ENCODE measurements at places on chromosomes 4 and X. TPM values are rescaled to one million over a fixed set of nuclear protein-coding genes. Genes with fewer than 3 reads are reported as not detected.

The SEPSECS gene
- total RNA-seq = 8.8 TPM

GRCh38 chrX:134682081-134682480, 23.8 kb upstream of the PLAC1 start:
- no peak for DNase-seq

DNA sequence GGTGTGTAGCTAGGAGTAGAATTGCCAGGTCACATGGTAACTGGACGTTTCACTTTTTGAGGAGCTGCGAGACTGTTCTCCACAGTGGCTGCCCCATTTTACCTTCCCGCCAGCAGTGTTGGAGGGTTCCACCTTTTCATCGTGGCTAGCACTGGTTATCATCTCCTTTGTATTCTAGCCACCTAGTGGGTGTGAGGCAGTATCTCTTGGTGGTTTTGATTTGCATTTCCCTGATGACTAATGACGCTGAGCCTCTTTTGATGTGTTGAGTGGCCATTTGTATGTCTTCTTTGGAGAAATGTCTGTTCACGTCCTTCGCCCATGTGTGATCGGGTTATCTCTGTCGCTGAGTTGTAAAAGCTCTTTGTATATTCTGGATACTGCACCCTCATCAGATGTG, 10.6 kb downstream of the ABCD1 start:
- DNase-seq = no peak

- DNase-seq = no peak
Observed at GRCh38 chr4:154457471-154457870, 34.1 kb downstream of the DCHS2 start.

The TCEANC gene
- total RNA-seq = 3.1 TPM

GRCh38 chrX:130299279-130300009, 30.7 kb upstream of the ZNF280C start:
- DNase-seq = peak; percentile 28

DNA sequence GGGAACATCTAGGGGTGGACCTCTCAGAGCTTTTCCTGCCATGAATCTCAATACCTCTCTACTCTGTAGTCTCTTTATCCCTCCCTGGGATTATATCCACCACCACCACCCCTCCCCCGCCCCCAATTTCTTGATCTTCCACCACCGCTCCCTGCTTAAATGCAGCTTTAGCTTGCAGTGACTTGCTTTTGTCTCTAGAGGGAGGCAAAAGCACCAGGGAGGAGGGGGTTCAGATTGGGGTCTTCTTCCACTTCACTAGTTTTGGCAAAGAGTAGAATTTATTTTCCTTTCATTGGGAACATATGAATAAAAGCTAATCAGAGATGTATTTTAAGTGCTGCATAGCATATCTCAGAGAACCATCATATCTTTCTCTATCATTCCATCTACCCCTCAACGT, 5.5 kb downstream of the ARHGAP36 start:
- no peak for DNase-seq

GRCh38 chr4:7536876-7537275, 102.1 kb upstream of the PSAPL1 start:
- no peak for DNase-seq

The ZNF595 gene
- total RNA-seq = 27.2 TPM

- no peak for DNase-seq
Observed at GRCh38 chr4:3341760-3342159, 48.9 kb downstream of the RGS12 start.

- DNase-seq = peak; percentile 20
Observed at GRCh38 chr4:140726776-140727500, 29.2 kb downstream of the TBC1D9 start.

The SYP gene
- 5.4 TPM for total RNA-seq

The TXK gene
- total RNA-seq = 1.3 TPM

- no peak for DNase-seq
Observed at GRCh38 chrX:45537936-45538335, 337.3 kb upstream of the DIPK2B start.

The PAQR3 gene
- 3.9 TPM for total RNA-seq

The FMR1NB gene
- not detected for total RNA-seq

DNA sequence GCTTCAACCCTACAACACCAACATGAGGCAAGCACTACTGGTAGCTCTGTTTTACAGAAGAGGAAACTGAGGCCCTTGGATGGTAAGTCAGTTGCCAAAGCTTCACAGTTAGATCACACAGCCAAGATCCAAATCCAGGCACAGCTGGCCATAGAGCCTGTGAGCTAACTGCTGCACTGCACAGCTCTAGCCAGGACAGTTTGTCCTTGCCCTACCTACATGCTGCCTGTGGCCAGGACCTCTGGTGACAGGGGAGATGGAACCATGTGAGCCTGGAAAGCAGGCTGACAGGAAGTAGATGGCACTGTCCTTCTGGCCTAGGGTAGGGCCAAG, 257.8 kb downstream of the FBXW7 start:
- no peak for DNase-seq

The RHOXF2 gene
- not detected for total RNA-seq

DNA sequence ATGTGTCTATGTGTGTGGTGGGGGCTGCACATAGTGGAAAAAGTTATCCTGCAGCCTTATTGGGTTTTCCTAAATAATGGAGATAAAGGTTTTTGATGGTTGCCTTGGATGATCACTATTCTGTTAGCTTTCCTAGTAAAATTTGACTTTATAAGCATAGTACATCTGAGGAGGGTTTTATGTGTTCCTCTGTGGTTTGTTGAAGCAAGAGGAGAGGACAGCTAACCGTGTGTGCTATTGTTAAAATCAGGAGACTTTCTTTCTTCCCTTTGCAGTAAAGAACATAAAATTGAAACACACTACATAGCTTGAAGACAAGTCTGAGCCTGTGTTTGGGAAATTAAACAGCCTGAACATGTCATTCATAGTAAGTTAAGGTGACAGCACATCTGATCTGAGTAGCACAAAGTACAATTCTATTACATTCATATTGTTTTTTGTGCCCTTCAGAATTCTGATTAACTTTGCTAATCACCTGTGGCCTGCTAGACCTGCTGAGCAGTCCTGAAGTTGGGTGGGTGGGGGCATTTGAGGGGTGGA, 36.8 kb downstream of the C4orf51 start:
- DNase-seq = no peak

DNA sequence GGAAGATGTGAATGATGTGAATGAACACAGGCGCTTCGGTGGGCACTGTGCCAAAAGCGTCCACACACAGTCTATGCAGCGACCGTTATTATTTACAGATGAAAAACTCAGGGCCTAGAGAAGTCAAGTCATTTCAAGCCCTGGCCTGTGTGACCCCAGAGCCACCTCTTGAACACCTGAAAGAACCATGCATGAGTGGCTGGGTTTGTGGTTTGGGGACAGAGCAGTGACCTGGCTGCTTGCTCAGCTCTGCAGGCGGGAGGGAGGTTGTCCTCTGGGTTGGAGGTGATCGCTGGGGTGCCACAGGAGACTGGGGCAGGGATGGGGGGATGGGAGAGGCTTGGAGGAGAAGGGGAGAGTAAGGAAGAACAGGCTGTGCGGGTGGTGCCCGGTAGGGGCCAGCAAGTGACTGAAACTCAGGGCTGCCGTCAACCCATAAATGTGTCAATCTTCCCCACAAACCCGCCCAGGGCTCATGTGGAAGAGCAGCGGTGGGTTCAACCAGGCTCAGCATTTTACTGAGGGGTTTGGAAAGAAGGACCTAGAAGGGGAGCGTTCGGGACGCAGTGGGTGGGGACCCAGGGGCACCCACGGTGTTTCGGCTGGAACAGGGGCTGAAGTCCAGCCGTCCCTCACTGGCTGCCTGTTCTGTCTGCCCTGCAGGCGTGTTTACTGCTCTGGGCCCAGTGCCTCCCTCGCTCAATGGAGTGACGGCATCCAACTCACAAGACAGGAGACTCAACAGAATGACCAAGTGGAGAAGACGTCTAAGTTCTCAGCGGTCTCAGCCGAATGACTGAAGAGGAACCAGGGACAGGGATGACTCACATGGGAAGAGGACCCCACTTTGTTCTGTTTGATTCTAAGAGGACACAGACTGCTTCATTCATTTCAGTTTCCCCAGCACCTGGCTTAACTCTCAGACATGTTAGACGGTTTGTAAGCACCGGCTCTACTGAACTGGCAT, 167.8 kb downstream of the AFAP1 start:
- no peak for DNase-seq

DNA sequence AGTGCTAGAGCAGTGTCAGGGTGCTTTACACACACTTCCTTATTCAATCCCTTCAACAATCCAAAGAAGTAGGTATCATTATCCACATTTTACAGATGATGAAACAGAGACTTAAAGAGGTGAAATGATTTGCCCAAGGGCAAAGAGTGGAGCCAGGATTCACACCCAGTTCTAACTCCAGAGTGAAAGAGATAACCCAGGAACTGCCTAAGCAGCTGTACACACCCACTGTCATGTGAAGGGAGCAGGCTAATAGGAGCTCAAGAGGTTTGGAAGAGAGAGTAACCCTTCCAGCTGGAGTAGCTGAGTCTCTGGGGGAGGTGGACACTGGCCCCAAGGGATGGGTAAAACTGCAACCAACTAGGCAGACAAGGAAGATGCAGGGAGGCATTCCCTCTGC, 92.5 kb downstream of the FBXL5 start:
- DNase-seq = no peak

The PCDH7 gene
- 2.6 TPM for total RNA-seq

DNA sequence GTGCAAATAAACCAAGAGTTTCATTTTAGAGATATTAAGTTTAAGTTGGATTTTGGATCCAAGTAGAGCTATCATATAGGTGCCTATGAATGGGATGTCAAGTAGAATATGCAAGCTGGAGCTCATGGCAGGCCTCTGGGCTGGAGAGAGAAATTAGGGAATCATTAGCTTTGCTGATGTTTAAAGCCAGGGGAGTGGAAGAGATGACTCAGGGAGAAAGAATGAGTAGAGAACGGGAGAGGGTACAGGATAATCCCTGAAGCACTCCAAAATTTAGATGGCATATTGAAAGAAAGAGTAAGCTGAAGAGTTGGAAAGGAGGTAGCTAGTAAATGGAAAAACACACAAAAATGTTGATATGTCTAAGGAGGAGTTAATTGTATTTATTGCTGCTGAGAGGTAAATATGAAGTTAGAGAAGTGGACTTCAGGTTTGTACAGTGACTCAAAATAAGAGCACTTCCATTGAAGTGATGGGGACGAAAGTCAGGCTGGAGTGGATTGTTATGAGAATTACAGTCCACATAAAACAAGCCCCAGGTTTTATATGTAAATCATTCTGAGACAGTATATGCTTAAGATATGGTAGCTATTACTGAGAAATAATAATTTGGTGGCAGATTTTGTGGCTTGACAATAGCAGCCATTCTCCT, 72.5 kb upstream of the GRXCR1 start:
- no peak for DNase-seq

The C4orf51 gene
- not detected for total RNA-seq

GRCh38 chrX:123803331-123803983, 56.4 kb upstream of the XIAP start:
- DNase-seq = no peak

DNA sequence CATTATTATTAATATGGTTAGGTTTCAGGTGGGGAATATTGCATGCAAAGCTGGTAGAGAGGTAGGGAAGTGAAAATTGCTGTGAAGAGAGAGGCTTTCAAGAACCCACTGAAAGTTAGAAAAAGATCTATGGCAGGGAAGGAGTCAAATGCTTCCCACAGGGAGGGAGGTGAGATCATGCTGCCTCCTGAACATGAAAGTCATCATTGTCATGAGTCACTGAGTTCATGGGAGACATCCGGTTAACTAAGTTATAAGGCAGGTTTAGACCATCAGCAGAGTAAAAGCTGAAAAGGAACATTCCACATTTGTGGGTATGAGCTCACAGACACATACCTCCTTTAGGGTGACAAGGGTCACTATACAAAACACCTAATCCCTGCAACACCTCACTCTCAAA, 16.2 kb downstream of the GATB start:
- no peak for DNase-seq

DNA sequence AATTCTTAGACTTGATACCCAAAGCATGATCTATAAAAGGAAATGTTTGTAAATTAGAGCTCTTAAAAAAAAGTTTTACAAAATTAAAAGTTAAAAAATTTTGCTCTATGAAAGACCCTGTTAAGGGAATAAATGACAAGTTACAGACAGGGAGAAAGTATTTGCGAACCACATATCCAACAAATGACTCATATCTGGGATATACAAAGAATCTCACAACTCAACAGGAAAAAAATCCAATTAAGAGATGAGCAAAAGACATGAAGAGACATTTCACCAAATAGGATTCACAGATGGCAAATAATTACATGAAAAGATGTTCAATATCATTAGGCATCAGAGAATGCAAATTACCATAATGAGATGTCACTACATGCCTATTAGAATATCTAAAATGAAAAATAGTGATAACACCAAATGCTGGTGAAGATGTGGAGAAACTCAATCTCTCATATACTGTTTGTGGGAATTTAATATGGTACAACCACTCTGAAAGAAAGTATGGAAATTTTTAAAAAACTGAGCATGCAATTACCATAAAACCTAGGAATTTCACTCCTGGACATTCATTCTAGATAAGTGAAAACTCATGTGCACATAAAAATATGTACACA, 100.8 kb upstream of the EOLA2 start:
- no peak for DNase-seq

DNA sequence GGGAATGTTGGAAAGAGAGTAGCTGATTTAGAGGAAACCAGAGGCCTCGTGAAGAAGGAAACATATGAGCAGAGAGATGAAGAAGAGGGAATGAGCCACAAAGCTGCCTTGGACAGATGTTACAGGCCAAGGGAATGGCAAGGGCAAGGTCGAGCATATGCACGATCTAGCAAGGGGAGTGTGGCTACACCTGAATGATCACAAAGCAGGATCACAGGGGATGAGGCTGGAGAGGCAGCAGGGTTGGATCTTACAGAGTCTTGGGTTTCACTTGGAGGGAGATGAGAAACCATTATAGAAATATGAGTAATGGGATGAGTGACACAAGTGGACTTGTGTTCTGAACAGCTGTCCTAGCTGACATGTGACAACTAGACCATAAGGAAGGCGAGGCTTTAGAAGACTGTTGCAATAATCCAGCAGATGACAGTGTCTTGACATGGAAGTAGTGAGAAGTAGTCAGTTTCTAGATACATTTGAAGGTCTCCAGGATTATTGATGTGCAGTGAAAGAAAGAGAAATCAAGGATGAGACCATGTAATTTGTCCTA, 58.7 kb downstream of the RASGEF1B start:
- DNase-seq = no peak

DNA sequence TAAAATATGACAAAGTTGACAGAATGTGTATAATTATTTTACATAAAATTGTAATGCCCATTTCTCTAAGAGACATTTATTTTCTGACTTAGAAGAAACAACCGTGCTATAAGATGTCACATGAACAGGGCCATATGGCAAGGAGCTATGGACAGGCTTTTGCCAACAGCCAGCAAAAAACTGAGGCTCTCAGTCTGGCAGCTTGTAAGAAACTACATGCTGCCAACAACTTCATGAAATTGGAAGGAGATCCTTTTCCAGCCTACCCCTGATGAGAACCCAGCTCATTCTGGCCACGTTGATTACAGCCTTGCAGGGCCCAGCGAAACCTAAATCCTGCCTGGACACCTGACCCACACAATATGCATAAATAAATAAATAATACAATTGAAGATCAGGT, 250.3 kb upstream of the ARSJ start:
- no peak for DNase-seq

- DNase-seq = peak; percentile 8
Observed at GRCh38 chr4:1379801-1380331, 26.4 kb downstream of the NKX1-1 start.

GRCh38 chr4:57443308-57443707, 333.1 kb upstream of the IGFBP7 start:
- DNase-seq = peak; percentile 85

GRCh38 chr4:4717692-4718091, 141.8 kb upstream of the MSX1 start:
- DNase-seq = no peak

- DNase-seq = no peak
Observed at GRCh38 chr4:32488690-32489089, 1768.5 kb downstream of the PCDH7 start.

- DNase-seq = no peak
Observed at GRCh38 chr4:113263274-113263673, 213.8 kb downstream of the ANK2 start.

Measured in body of pancreas (tissue), 4 donors.